ENCODE measurements at places on chromosomes 5 and 9. TPM values are rescaled to one million over a fixed set of nuclear protein-coding genes. Genes with fewer than 3 reads are reported as not detected.

SLC6A7 gene
- polyA plus RNA-seq, result not detected

LRRC70 gene
- 0.16 TPM for polyA plus RNA-seq

SCGB3A2 gene
- polyA plus RNA-seq, result not detected

PCAT7 gene
- polyA plus RNA-seq, result not detected

IL9 gene
- polyA plus RNA-seq, result not detected

GLRA1 gene
- not detected for polyA plus RNA-seq

KCNT1 gene
- not detected for polyA plus RNA-seq

URM1 gene
- polyA plus RNA-seq, result 70.2 TPM

PAM gene
- 37.4 TPM for polyA plus RNA-seq

MELK gene
- polyA plus RNA-seq, result 49.8 TPM

DNAJC18 gene
- polyA plus RNA-seq, result 7.6 TPM

TAF11L10 gene
- not detected for polyA plus RNA-seq

PCDHB3 gene
- polyA plus RNA-seq, result 0.02 TPM
